ENCODE measurements at places on chromosomes 6 and 20.
A peak's percentile ranks its signal among the peaks of the same experiment; 100 is the strongest.

GRCh38 chr6:158207422-158207788 lies 39.3 kb downstream of the GTF2H5 start:
- DNase-seq: no peak

GRCh38 chr6:44493593-44493992 lies 106.1 kb downstream of the CDC5L start:
- DNase-seq: no peak

GRCh38 chr6:144019929-144020328 lies 11.9 kb upstream of the PLAGL1 start:
- no peak for DNase-seq

DNA sequence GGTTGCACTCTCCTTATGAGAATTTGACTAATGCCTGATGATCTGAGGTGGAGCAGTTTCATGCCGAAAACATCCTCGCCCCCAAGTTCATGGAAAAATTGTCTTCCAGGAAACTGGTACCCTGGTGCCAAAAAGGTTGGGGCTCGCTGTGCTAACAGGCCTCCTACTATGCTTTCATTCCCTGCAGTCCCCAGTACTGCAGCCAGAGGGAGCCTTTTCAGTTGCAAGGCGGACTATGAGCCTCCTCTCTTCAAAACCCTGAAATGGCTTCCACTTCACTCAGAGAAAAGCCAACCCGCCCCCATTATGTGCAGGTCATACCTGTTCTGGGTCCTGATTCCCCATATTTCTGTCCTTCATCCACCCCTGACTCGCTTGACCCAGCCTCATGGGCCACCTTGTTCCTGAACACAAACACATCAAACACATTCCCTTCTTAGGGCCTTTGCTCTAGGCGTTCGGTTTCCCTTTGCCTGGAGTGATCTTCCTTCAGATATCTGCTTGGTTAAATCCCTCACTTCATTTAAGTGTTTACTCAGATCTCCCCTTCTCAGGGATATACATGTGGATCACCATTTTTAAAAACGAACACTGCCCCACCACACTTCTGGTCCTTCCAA lies 173.7 kb downstream of the PHACTR1 start:
- DNase-seq: no peak

DNA sequence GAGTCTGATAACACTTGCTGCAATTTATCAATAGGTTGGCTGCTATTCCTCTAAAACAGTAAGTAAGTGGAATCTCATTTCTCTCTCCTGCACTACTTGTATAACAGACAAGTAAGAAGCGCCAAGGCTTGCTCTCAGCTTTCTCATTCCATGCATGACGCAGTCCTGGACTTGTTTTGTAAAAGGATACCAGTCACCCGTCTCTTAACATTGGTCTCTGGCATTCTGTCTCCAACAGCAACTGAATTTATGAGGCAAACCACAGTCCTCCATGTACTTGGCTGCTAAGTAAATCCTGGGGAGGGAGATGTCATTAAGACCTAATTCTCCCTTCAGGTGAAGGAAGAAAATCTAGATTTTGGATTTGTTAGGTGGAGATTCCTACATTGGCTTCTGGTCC lies 115.4 kb downstream of the OPN5 start:
- no peak for DNase-seq

- DNase-seq: no peak
These were observed 589.1 kb downstream of the EYS start for GRCh38 chr6:65117817-65118409.

- DNase-seq: no peak
These were observed 132.8 kb upstream of the SPACA1 start for GRCh38 chr6:87914637-87915395.

- no peak for DNase-seq
These were observed 46.0 kb downstream of the KIAA1755 start for GRCh38 chr20:38214256-38215193.

DNA sequence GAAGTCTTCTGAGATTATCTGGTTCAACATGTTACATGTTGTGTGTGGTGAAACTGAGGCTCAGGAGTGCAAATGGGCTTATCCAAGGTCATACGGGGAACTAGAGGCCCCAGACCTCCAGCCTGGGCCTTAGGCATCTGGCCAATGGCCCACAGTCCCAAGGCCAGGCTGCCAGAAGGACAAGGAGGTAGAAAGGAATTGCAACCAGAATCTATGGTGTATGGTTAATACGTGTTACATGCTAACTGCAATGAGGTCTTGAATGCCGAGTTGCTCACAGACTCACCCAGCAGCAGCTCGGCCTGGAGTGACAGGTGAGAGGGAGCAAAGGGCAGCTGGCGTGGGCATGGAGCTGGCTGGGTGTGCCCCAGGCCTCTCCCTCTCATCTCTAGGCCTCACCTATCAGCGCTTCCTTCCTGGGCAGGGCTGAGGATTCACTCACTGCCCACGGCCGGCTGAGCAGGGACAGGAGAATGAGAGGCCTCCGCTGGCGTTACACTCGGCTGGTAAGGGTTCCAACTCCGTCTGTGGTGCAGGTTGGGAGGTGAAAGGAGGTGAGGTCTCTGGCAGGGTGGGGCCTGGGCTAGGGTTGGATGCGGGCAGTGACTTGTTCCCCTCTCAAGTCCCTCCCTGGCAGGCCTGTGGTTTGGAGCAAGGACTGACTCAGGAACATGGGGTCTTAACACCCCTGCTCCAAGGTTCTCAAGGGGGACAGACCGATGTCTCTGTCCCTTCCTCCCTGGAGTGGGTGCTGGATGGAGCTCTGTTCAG lies at the start of gene TLDC2:
Gene TLDC2 (plus strand): TSS at position 437 of the 771 bp plus-strand sequence. CDS start 37 bp downstream, at position 474.
- no peak for DNase-seq

DNA sequence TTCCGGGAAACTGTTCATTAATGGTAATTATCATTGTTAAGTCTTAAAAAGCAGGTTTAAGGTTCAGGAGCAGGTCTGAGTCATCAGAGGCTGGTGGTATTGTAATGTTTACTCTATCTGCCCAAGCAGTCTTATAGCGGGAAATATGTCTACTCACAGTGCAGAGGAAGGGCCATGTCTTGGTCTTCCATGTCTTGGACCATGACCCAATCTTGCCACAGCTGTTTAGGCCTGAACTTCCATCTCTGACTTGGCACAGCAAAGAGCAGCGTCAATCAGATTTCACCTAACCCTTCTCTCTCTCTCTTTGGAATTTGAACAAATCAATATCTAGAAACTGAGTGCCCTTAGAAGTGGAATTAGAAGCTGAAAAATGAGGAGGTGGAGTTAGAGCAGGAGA lies 25.8 kb downstream of the SLC2A12 start:
- no peak for DNase-seq

- no peak for DNase-seq
These were observed 160.5 kb downstream of the PTPRT start for GRCh38 chr20:43029176-43029575.

- peak; percentile 52 for DNase-seq
These were observed 414.0 kb downstream of the GJA1 start for GRCh38 chr6:121849477-121849876.

DNA sequence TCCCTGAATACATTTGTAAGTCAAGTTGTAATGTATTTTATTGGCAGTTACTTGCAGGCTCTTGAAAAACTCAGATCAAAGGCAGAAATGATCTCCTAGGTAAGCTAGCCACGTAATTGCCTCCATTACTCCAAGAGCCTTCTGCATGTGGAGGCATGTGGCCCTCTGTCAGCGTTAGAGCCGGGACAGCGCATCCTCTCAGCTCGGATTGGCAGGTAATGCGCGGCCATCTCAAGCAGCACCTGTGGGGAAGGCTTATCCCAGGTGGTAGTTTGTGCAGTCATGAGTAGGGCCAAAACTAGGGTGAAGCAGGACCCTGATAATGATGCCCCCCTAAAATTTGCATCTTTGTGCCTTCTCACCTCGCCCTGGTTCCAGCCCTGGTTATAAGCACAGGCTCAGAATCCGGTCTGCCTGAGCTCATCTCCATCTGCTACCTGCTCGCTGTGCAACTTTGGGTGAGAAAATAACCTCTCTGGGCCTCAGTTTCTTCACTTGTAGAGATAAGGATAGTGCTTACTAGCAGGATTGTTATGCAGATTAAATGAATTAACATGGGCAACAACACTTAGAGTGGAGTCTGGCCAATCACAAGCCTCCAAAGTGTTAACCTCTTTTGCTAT lies 157.5 kb upstream of the PMEPA1 start:
- no peak for DNase-seq

DNA sequence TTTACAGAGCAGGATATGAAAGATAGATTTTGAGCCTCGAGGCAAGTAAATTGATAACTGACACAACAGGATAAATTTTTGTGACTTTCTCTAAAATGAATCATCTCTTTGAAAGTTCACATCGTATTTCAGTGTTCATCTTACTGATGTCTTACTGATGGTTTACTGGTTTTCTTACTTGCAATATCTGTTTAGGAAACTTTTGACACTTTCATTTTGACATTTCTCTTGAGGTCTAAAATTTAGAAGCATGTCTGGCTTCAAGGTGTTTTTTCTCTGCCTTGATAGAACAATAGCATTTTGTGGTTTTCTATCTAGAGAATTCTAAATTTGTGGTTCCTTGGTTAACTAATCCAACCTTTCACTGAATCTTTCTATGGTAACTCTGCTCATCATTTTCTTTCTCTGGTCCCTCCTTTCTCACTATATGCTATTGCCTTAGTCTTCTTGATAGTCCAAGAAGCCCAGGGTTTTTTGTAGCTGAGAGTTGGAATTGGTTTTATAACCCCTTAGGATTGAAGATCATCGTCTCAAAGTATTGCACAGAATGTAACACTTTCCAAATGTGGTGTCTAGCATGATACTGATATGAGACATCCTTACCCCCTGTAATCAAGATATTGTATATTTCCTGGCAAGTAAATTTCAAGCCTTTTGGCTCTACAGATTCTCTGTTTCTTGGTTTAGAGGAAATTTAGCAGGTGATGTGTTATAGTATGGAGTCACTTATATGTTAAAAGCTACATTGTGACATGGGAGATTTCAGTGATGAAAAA lies 98.7 kb downstream of the RNF144B start:
- no peak for DNase-seq

- peak; percentile 70 for DNase-seq
These were observed 252.0 kb downstream of the HIVEP2 start for GRCh38 chr6:142692942-142693341.

DNA sequence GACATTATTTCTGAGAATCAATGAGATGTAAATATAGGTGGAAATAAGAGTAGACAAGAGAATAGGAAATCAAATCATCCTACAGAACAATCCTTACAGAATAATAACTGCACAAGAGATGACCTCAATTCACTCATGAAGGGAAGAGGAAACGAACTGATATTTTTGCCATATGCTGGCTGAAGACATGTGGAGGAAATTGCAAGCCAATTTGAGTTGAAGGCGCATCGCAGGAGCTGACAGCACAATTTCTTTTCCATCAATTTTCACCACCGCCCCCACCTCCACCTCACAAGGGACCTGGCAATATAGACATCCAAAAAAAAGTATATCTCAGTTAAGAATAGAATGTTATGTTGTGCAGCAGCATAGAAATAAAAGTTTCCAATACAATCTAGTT lies 20.3 kb downstream of the CITED2 start:
- no peak for DNase-seq

DNA sequence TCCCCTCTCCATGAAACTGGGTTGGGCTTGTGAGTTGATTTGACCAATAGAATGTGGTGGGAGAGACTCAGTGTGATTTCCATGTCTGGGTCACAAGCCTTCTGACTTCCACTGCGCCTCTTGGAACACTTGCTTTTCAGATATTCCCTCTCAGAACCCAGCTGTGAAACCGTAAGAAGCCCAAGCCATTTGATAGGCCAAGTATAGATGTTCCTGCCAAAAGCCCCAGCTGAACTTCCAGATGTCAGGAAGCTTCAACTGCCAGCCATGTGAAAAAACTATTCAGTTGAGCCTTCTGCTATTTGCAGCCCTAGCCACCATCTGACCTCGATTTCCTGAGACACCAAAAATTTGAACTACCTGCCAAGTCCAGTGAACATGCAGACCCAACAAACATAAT lies 387.8 kb upstream of the GJE1 start:
- DNase-seq: peak; percentile 16

- no peak for DNase-seq
These were observed 53.8 kb downstream of the PRND start for GRCh38 chr20:4775322-4776078.

- no peak for DNase-seq
These were observed 32.1 kb upstream of the RAB23 start for GRCh38 chr6:57254055-57254717.

GRCh38 chr20:50725724-50726005 lies 5.7 kb upstream of the PARD6B start:
- DNase-seq: no peak

GRCh38 chr20:62066339-62066982 lies 780 bp upstream of the TAF4 start:
- DNase-seq: no peak

DNA sequence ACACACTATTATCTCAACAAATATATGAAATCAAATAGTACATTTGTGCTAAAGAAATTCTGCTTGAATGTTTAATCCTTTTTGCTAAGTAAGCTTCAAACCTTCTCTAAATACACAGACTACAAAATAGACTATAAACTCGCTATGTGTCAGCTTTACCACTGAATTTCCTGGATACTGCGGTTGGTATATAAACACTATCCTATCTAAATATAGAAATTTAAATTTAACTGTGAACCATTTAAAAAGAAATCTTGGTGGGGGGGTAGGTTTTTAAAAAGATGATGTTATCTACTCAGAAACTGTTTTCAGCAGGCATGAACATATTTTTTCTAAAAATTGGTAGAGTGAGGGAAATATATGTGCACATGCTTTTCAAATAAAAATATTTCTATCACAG lies 306.5 kb upstream of the RUNX2 start:
- no peak for DNase-seq

GRCh38 chr6:137698636-137699030 lies 168.4 kb upstream of the TNFAIP3 start:
- DNase-seq: no peak

- no peak for DNase-seq
These were observed 596.7 kb downstream of the EPM2A start for GRCh38 chr6:145138469-145139139.

DNA sequence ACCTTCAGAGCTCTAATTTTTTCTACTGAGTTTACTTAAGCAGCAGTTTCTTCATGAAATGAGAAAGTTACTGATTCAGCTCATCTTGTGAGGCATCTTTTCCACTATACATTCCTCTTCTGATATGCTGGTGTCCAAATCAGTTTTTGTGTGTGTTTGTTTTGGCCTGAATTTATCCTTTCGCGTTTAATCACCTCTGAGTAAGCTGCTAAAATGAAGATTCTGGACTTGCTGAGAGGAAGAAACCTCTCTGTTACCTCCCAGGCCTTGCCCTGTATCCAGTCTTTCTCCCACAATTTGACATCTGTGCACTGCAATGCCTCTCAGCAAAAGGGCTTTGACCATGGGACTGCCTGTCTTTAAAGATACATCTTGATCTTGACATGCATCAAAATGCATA lies 536.2 kb upstream of the NRSN1 start:
- no peak for DNase-seq

DNA sequence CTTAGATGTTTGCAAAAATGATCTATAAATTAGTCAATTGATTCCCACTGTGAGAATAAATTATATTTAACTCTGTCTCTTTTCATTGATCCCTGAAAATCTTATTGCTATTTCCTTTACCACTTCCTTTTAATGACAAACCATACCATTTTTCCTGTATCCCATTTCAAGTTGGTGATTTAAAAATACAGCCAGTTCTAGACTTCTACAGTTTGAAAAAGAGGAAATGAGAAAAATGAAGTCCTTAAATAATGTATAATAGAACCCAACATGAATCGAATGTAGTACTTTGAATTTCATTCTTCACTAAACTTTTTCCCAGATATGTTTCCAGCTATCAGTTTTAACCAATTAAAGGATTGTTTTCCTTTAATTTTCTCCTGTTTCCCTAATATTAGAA lies 29.5 kb upstream of the SDHAF4 start:
- DNase-seq: no peak
